HuH-7.5 (cell line): ENCODE measurements at places on chromosomes 6 and 20.
A peak's percentile ranks its signal among the peaks of the same experiment; 100 is the strongest.

DNA sequence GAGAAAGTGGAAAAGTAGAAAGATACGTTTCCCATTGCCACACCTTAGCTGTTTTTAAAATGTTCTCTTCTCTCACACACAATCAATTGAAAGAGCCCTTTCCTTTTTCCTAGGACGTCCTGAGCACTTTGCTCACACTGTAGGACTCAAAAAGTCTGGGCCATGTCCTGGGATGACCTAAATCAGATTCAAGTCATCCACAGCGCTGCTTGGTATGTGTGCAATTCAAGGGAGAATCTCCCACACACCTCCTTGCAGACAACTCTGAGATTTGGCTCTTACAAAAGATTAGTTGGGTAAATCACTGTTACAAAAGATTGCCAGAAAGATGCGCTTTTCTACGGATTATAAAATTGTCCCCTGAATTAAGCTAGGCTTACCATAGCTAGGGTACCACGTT lies 130.1 kb downstream of the RNASET2 start:
- DNase-seq, result no peak

- no peak for DNase-seq
Measured at GRCh38 chr6:49054311-49054710, 408.7 kb downstream of the MMUT start.

- DNase-seq, result no peak
Measured at GRCh38 chr6:32982084-32982701, 13.8 kb downstream of the BRD2 start.

GRCh38 chr20:20503777-20504530 lies 136.1 kb downstream of the INSM1 start:
- no peak for DNase-seq

- no peak for DNase-seq
Measured at GRCh38 chr6:33983721-33984465, 162.0 kb downstream of the GRM4 start.

- DNase-seq, result peak; percentile 46
Measured at GRCh38 chr20:41029150-41029901, 704 bp downstream of the TOP1 start.

DNA sequence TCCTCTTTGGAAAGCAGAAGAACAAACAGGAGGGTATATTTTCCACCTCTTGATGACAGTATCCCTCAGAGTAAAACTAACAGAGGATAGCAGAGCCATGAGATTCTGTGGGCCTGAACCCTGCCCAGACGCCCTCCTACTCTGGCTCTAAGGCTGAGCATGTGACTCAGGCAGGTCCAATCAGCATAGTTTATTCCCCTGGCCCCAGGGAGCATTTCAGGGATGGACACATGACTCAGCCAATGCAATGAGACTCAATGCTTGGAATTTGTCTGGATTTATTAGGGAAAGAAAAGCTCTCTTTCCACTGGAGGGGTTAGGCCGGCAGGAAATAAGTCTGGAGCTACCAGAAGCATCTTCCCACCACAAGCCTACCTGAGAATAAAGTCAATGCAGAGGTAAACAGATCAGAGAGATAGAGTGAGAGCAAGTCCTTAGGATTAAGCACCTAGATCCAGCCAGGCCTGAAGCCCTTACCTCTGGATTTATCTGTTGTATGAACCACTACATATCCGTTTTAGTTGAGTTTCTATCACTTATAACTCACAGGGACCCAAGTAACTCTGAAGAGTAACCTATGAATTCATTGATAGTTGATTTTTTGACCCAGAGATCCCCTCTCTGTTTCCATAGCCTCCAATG lies 68.2 kb upstream of the EYA2 start:
- no peak for DNase-seq

DNA sequence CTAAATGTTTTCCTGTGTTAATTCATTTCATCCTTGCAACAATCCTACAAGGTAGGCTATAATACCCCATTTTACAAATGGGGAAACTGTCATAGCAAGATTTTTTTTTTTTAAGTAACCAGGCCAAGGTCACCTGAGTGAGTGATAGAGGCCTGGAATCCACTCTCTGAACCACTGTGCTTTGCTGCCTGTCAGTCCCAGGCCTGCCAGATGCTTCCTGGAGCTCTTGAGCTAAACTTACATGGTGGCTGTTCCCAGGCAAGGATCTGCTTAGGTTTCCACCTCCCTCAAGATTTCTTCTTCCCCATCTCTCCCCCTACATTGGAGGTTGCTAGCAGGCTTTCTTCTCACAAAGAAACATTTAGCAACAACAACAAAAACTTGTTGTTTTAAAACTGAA lies 32.7 kb upstream of the RNF8 start:
- DNase-seq, result no peak

DNA sequence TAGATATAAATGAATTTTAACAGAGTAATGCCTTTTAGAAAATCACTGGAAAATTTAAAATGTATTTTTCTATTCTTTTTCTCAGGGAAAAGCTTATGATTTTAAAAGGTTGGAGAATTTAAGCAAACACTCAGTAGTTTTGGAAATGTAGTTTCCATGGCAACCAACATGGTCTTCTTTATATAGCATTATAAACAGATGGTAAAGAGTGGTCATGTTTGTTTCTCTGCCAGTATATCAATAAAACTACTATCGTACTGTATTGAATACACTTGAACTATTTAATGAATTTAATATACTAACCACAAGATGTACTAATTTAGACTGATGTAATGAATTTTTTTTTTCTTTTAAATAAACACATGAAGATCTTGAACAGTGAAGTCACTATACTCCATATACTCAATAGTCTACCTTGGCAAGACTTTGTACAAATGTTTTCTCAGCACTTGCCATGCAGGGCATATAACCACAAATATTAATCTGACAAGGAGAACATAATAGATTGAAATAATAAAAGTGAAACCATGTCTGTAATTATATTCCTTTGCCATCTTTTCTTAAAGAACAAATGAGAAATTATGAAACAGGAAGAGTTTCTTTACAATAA lies 105.5 kb downstream of the PDSS2 start:
- DNase-seq, result no peak

GRCh38 chr20:23634985-23635767 lies 2.6 kb downstream of the CST3 start:
- no peak for DNase-seq

DNA sequence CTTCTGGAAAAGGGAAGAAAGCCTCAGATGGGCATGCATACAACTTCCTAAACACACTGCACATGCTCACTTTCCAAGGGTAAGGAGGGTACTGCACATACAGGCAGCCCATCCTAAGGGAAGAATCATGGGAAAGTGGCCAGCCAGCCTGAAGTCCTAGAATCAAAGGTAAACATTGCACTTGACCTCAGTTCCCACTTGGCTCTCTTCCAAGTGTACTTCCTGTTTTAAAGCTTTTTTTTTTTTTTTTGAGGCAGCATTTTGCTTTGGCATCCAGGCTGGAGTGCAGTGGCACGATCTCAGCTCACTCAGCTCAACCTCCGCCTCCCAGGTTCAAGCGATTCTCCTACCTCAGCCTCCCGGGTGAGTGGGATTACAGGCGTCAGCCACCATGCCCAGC lies 225.3 kb upstream of the EPHA7 start:
- DNase-seq, result no peak

DNA sequence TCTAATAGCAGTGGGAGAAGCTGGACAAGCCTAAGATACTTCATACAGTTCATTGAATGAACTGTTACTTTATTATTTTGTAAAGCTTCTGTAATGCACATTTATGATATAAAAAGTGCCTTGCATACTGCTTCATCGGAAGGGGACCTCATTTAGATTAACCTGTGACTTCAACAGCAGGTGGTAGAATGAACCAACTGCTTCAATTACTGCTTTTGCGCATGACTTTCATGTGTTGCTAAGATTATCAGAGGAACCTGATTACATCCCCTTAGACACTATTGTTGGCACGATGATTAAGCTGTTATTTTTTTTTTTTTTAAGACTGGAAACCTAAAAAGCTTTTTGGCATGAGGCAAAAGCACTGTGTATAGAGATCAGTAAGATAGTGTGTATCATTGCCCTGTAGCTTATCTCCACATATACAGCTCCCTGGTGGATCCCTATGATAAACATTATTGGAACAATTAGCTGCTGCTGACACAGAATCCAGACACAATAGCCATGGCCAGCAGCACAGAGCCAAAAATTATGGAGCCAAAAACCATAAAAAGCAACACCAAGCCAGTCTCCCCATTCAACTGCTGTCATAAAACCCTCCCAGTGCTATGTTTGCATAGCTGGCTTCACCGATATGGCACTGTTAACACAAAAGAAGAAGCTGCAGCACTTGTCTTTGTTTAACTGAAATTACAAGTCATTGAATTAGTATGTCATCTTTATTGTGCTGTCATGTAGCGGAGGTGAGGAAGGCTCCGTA lies 731.6 kb upstream of the MMS22L start:
- DNase-seq, result no peak

DNA sequence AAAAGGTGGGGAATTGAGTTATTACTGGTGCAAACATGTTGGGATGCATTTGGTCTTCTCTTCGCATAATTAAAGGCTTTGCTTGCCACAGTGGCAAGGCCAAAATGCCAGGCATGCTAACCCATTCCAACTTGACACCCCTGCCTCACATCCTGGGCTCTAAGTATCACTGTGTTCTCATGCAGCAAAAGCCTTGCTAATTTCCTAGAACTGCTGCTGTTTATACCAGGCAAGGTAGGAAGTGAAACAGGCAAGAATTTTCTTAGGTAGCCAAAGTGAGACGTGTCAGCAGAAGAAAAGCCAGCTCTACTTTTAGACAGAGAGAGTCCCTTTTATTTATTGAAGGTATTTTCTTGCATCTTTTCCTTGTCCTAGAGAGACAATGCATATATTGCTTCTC lies 41.2 kb downstream of the LYRM2 start:
- DNase-seq, result no peak

- no peak for DNase-seq
Measured at GRCh38 chr6:127857051-127857637, 43.7 kb downstream of the THEMIS start.

DNA sequence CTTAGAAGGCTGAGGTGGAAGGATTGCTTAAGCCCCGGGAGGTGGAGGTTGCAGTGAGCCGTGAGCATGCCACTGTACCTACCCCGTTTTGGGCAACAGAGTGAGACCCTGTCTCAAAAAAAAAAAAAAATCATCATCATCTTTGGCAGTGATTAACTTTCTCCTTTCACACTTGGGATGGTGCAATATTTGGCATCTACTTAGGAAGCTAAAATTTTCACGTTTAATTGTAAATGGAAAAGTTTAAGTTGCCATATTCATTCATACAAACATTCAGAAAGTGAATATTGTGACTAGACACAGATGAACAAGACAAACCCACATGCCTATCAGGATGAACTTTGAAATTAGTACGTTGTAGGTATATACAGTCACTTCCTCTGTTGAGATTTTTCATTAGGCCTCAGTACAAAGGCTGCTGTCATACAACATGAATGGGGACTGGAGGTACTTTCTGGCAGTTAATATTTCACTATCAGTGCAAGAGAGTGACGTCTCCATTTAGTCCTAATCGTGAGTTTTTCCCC lies 10.3 kb downstream of the TOP1 start:
- no peak for DNase-seq

- no peak for DNase-seq
Measured at GRCh38 chr6:44415873-44416502, 28.5 kb downstream of the CDC5L start.

- DNase-seq, result no peak
Measured at GRCh38 chr6:148803979-148804378, 57.1 kb downstream of the UST start.

- DNase-seq, result no peak
Measured at GRCh38 chr20:62198931-62199330, 16.1 kb downstream of the MTG2 start.

DNA sequence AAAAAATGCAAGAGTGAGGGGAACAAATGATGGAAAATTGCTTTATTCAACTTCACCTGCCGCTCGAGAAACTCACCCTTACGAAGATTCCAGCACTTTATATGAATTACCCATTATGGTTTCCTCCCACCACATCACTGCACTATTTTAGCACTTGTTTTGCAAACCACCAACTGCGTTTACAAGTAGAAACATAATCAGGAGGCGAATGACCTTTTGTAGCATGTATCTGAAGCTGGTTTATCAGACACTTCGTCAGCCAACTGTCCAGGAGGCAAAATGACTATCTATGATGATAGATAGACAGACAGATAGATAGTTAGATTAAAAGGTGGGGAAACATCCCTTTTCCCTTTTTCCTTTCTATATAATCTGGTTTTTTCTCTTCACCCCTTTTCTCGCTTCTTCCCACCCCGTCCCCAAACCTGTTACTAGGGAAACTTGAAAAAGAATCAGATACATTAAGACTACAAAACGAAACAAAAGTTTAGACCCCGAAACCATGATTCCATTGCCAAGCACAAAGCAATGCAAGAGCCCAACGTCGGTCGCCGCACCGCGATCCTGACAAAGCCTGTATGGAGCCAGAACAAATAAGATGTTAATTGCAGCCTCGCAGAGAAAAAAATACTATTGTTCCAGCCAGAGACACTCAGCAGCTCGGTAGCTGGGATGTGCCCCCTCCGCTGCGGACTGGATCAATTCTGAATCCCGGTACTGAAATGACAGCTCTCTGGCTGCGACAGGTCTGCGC lies 933 bp upstream of the ADGRB3 start:
- no peak for DNase-seq

DNA sequence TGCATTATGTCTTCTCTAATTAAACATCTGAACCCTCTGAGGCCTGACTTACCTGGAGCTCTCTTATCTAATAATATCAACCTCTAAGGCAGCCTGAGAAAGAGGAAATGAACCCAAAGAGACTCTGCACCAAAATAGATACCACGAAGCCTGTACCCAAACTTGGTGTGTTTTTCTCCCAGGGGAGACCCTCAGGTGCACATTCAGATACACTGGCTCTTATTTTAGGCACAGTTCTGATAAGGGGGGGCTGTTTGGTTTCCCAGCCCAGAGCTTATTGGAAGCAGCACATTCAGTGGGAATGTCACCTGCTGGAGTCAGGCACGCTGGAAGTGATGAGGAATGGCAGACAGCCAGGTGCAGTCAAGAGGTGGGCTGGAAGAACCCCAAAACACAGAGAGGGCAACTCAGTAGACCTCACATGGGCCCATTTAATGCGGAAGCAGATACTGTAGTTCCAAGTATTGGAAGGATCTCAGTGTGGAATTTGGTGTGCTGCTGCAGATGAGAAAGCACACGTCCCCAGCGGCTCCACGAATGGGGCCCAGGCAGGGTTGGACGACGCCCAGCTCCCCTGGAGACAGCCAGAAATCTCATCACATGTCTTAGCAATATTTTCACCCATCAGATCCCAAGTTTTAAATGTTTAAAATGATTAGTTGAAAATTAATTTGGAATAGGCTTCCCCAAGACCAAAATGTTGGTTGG lies 9.7 kb upstream of the CCR6 start:
- DNase-seq, result no peak

- DNase-seq, result no peak
Measured at GRCh38 chr6:131654326-131654725, 17.2 kb downstream of the ENPP3 start.

DNA sequence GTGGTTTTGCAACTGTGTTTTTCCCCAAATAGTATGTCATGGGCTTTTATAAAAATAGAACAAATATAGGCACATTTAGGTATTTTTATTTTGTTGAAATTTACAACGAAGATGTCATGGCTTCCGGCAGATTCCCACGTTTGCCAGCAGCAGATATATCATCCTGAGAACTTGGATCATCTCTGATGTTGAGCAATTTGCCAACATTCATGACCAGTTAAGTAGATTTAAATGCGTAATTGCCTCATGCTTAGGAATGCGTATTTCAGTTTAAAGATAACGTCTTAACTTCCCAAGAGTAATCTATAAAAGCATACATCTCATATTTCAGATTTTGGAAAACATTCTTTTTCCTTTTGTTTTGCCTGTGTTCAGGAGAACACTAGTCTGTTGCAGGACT lies 457.8 kb downstream of the QKI start:
- DNase-seq, result no peak
